HEK293T (cell line): ENCODE measurements at places on chromosomes 5 and 9.
A peak's percentile ranks its signal among the peaks of the same experiment; 100 is the strongest.

DNA sequence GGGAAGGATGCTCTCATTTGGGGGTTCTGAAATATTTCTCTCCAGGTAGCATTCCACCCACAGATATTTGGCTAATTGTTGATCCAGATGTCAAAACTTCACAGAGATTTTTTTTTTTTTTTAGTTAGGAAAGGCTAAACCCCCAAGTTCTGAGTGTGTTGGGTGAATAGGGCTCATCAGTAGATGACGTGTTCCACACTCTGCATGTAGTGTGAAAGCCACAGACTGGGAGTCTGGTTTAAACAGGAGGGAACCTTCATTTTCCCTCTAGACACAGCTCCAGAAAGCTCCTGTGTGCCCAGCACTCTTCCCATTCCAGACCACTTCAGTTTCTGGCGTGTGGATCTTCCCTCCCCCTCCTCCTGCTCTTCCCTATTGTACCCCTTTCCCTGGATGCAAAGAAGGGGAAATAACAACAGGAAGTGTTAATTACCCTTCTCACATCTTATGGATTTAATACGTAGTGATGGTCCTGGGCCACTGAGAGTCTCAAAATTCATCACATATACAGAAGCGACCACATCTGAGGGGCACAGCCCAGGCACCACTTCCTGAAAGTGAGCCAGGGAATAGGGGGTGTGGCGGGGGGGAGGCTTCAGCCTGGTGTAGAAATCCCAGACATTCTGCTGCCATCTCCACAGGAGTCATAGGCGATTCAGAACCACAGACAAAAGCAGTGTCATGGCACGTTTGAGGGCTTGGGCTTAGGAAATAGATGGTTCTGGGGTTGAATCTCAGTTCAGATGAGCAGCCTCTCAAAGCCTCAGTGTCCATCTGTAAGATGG lies 65.1 kb downstream of the DAP start:
- no peak for DNase-seq

DNA sequence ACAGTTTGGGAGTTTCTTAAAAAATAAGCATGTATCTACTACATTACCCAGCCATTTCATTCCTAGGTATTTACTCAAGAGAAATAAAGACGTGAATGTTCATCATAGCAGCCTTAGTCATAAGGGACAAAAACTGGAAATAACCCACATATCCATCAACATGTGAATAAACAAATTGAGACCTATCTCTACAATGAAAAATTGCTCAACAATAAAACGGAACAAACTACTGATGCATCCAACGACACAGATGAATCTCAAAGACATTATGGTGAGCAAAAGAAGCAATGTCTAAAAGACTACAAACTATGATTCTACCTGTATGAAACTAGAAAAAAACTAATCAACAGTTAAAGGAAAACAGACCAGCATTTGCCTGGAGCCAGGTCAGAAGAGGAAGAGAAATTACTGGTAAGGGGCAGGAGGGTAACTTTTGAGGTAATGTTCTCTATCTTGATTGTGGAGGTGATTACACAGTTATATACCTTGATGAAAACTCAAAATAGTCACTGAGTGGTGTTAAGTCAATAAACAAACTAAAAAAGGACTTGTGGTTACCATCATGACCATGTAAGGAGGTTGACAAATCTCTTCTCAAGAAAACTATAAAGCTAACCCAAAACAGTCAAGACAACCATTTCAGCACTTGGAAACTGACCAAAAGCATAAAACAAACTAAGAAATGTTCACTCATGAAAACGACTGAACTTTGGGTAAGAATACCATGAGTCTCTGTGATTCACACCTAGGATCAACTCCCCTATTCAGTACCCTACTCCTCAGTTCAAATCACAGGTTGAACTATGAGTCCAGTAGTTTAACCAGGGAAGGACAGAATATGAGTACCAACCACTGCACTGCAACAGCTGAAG lies 10.4 kb downstream of the UIMC1 start:
- no peak for DNase-seq

- DNase-seq = no peak
These were observed 39.1 kb downstream of the CTNNA1 start for GRCh38 chr5:138792195-138792790.

GRCh38 chr5:172266071-172266675 lies 17.4 kb downstream of the UBTD2 start:
- DNase-seq = no peak

DNA sequence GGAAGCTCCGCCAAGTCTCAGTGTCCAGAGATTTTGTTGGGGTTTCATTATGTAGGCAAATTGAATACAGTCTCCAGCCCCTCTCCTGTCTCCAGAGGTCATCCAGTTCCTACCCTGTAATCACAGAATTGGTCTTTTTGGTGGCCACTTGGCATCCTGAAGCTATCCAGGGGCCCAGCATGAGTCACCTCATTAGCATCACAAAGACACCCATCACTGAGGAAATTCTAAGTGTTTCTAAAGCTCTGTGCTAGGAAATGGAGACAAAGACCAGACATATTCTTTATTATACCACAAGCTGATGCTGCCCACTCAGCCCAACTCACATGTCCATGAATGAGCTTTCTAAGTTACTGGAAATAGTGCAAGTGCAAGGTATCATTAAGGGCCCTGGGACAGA lies 229.9 kb downstream of the DOCK8 start:
- DNase-seq = no peak

- no peak for DNase-seq
These were observed 22.6 kb downstream of the OTULIN start for GRCh38 chr5:14687023-14687665.

- DNase-seq = no peak
These were observed 98.3 kb upstream of the FBN2 start for GRCh38 chr5:128636361-128636760.

GRCh38 chr9:26262421-26263107 lies 584.3 kb upstream of the TUSC1 start:
- no peak for DNase-seq

DNA sequence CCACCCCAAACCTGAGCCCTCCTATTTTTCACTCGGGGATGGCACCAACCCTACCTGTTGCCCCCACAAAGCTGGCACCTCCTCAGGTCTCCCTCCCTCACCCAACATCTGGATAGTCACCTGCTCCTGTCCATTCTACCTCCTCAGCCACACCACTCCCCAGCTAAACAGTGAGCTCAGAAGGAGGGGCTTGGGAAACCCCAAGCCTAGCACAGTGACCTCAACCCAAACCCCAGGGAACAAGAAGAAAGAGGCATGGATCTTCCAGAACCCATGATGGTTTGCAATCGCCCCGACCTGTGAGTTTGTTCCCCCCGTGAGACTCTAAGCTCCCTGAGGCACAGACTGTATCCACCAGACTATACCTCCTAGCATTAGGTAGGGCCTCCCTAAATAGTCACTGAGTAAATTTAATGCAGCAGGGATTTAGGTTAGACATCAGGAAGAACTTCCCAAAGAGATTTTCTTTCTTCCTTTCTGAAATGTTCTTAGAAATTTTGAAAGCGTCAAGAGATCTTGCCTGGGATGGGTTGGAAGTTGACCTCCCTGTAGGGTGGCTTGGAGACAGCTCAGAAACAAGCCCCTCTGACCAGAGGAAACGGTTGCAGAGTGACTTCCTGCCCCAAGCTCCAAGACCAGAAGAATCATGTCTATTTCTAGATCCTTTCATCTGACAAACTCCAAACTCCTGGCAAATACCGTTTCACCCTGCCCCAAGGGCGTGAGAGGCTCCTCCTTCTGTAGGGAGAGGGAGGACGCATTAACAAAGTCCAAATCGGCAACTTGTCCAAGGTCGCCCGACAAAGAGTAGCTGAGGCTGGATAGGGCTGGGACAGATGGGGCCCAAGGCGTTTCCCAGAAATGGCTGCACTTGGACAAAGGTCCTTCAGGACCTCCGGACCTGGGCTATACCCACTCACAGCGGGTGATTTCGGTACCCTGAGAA lies 4.1 kb downstream of the FIBCD1 start:
- DNase-seq = no peak

DNA sequence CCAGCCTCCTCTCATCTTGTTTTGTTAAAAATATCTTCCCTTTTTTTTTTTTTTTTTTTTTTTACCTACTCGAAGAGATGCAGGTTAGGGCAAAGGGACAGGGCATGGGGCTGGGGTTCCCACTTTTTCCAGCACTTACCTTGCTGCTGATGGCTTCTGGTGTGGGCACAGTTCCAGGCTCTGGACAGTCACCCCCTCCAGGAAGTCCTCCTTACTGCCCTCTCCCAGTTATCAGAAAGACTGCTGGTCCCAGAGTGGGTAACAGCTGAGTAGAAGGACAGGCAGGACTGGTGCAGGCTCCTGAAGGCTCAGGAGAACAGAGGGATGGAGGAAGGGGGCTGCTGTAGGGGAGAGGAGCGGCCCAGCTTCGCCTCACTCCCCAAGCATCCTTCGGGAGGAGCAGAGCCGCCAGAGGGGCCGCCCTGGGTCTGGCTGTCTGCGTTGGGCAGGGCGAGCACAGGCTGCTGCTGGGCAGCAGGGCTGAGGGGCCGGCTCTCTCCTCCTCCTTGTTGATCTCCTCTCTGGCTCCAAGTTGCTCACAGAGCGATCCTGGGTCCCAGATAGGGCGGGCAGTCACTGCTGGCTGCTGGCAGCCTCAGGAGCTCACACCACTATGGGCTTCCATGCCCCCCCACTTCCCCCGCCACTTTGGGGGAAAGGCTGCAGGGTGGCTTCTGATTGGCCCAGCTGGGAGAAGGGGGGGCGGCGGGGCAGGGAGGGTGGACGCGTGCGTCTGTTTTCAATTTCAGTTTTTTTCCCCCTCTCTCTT lies at the start of gene PDGFRB:
Gene PDGFRB (minus strand): TSS at position 588 of the 769 bp plus-strand sequence. CDS start 18,798 bp downstream, outside the sequence.
- DNase-seq = no peak

- DNase-seq = no peak
These were observed 199.8 kb downstream of the LRRC70 start for GRCh38 chr5:62778316-62779009.

DNA sequence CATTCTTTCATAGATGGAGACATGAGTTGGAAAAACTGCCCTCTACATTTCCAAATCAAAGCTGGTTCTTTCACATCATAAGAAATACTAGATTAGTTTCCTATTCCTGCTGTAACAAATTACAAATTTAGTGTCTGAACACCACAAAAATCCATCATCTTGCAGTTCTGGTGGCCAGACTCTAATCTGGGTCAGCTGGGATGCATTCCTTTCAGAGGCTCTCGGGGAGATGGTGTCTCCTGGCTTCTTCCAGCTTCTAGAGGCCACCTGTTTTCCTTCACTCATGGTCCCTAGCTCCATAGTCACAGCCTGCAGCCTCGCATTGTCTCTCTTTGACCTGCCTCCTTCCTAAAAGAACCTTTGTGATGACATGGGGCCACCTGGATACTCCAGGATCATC lies 65.2 kb downstream of the RETREG1 start:
- DNase-seq = no peak

DNA sequence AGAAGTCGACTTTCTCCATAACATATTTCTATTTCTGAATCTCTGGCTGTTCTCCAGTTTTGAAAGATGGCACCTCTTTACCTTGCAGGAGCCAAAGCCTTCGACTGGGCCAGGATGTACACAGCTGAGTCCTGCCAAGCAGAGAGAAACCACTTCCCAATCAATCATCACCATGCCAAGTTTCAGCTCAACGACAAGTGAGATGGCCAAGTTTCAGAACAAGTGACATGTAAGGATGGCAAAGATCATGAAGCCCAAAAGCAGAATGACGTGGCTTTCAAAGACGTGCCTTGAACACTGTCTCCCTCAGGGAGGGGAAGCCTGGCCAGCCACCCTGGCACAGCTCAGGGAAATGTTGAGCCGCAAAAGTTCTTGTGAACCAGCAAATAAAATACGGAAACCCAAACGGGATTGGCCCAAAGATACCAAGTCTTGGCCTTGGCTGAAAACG lies 17.7 kb downstream of the STK10 start:
- no peak for DNase-seq

DNA sequence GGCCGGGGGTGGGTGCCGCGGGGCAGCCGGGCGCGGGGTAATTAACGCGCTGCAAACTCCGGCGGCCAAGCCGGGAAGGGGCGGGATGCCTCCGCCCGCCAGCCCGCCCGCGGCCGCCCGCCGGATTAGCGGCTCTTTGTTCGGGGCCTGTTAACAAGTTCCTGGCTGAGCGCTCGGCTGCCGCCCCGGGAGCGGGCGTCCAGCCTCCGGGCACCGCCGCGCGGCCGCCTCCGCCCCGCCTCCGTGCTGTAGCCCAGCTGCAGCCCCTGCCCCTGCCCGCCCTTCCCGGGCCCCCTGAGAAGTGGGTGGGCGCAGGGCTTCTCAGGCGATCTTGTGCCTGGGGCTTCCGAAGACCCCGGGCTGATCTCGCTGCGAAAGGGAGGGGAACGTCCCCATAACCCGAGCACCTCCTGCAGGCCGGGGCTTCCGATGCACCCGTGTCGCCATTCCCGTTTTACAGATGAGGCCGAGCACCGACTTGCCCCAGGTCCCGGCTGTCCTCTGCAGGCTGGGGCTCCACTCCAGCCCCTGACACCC lies 7.5 kb downstream of the UNC5A start:
- DNase-seq = peak; percentile 84

DNA sequence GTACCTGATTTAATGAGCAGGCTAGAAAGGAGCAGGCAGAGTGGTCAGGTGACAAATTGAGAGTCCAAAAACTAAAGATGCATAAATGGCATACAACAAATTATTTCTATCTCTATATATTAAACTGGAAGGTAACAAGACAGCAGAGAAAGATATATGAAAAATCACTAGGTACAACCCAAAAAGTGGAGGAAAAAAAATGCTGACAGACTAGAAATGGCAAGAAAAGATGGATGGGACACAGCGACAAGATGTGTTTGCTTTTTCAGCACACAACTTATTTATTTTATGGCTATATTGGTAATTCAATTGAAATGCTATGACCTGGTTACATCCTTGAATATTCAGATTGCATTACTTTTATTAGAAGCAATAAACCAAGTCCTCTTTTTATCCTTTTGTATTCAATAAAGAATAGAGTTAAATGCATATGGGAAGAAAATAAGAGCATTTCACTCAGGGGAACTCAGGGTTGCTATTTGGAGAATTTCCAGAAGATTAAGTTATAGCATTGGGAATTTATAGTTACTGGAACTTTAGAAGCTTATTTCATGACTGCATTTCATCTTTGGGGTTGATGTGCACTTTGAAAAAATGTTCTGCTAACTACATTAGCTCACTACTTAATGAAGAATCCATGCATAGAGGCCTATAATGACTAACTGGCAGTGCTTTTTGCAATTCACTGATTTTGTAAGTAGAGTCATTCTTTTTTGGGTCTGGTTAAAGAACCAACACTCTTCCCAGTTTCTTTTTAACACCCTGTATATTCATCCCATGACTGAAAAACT lies 566.6 kb upstream of the TUSC1 start:
- DNase-seq = no peak
